Foreskin keratinocyte (primary cell): ENCODE measurements at places on chromosomes 1 and 21.

DNA sequence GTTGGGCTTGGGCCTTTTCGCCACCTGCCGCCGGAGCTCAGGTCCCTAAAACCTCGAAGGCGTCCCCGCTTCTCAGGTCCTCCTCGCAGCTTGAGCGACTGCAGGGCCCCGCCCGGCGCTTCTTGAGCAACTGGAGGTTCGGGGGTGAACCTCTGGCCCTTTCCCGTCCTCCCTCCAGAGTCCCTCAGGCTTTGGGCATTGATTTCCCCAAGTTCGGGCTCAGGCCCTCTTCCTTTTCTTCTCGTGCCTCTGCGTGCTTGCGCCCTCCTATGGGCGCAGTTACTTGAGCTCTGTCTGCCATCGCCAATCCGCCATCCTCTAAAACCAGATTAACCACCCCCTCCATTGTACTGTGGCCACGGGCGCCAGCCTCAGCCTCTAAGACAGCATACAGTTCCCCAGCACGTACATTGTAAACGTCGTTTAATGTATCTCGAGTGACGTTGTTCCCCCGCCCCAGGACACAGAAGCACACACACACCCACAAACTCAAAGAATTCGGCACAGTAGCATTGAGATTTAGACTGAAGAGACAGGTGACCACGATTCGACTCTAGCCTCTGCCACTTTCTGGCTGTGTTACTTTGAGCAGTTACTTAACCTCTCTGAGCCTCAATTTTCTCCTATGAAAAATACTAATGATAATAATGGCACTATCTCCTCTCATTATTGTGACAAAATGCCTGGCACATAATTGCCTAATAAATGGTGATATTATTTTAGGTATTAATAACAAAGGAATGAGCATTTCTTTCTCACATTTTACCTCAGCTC lies 22.6 kb downstream of the BTG2 start:
- no peak for DNase-seq

- DNase-seq, result peak; percentile 83
Observed at GRCh38 chr1:205301205-205301821, 20.2 kb downstream of the NUAK2 start.

GRCh38 chr1:109267743-109268300 lies 15.1 kb downstream of the PSRC1 start:
- no peak for DNase-seq

DNA sequence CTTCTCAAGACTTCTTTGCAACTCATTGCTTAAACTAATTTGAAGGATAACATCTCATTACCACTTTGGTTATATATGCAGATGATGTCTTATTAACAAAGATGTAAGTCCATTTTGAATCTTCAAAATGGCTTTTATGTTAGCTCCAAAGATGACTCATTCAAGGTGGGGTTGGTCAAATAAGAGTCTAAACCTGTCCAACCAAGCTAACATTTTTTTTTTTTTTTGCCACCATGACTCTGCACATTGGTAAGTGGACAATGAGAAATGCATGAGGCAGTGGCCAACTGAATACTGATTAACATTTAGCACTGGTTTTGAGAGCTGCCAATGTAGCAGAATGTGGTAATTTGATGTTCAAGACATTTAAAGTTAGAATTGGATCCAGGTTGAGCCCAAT lies 278 bp upstream of the KRTAP27-1 start:
- DNase-seq, result no peak

DNA sequence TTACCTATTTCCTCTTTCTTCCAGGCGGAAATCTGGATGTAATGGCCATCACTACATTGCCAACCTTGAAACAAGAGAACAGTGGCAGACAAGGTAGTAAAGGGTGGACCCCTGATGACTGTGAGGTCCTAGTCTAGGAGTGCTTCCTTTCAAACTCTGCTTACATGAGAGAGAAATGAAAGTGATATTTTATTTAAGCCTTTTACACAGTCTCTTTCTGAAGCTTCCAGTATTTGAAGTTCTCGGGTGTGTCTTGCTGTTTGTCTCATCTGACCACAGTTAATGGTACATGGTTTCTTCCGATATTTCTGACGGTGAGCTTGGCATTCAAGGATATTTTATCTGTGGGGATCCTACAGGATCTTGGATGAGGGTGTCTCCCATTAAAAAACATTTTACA lies 215.2 kb downstream of the SLC45A1 start:
- DNase-seq, result no peak

DNA sequence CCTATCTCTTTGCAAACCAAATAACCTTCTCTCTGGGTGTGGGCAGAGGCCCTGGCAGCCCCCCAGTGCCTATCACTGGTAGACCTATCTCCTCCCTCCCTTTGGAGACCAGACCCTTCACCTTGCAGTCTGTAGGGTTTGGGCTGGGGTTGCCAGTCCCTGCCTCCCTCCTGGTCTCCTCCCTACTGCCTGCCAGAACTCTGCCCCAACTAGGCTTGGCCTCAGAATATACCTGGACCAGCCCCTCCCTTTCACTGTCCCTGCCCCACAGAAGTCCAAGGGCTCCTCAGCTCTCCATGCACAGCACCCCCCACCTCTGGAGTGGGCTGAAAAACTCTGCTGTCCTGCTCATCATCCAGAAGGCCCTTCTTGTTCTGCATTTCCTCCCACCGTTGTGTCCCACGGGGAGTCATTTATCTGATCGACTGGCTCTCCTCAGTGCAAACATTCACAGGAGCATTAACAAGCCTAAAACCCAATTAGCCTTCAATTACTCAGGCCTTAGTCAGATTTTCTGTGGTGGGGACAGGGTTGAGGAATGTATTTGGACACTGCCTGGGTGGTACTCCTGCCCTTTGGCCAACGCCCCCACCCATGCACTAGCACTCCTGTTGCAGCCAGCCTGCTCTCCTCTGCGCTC lies 27.7 kb upstream of the DMBX1 start:
- DNase-seq, result no peak

DNA sequence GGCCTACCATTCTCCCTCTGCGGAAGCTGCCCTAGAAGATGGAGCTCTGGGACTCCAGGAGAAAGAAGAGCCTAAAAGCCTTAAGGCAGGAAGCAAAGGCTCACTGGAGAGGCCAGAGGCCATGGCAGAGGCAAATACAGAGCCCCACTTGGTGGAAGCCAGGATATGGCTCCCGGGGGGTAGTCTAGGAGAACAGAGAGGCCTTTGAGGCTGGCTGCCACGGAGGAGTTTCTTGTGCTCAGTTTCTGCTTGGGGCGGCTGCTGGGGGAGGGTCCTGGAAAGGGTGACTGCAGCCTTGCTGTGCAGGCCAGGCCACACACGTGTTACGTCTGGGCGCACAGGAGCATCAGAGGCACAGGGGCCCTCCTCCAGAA lies 5.4 kb downstream of the CC2D1B start:
- no peak for DNase-seq

GRCh38 chr1:24972221-24972914 lies 42.3 kb upstream of the RUNX3 start:
- DNase-seq, result peak; percentile 64

DNA sequence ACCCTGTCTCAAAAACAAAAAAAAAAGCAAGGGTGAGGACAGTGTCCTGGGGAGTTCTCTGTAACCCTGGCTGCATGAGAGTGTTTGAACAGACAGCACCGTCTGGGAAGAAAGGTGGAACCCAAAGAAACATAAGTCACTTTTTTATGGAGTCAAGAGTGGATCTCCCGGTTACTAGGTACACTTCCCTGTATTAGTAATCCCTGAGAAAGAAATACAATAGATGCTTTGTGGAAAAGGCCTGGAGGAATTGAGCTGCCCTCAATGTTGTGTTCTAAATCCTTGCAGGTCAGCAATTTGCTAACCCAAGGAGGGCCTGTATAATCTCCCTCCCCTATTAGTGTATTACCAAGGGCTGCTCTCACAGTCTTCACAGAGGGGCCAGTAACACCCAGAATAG lies 16.6 kb downstream of the DEGS1 start:
- DNase-seq, result no peak

DNA sequence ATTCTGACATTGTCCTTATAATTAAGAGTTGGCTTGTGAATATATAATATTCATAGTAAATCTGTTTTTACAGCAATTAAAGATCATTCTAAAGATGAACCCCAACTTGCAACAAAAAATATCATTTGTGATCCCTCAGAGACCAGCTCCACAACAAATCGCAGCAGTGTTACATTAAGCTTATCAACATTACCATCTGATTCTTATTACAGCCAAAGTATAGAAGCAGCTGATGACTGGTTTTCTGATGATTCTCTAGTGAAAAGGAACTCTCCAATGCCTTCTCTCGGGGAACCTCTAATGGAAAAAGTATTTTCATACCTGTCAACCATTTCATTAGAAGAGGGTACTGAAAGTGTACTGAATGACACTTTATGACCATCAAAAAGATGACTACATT lies 45.4 kb downstream of the C1orf185 start:
- no peak for DNase-seq

DNA sequence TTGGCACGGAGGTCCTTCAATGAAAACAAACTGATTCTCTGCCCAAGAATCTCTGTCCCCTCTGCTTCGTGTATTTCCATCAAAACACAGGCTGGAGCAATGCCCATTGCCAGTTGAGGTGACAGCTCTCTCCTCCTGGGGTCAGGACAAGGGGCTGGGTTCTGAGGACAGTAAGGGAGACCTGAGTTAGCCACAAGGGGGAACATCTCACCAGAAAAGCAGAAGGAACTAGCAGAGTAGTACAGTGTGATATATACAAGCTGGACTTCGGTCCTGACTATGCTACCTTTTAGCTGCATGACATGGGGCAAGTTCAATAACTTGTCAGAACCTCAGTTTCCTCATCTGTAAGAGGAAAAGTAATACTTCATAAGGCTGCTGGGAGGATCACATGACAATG lies 50.3 kb downstream of the SYT2 start:
- DNase-seq, result no peak

DNA sequence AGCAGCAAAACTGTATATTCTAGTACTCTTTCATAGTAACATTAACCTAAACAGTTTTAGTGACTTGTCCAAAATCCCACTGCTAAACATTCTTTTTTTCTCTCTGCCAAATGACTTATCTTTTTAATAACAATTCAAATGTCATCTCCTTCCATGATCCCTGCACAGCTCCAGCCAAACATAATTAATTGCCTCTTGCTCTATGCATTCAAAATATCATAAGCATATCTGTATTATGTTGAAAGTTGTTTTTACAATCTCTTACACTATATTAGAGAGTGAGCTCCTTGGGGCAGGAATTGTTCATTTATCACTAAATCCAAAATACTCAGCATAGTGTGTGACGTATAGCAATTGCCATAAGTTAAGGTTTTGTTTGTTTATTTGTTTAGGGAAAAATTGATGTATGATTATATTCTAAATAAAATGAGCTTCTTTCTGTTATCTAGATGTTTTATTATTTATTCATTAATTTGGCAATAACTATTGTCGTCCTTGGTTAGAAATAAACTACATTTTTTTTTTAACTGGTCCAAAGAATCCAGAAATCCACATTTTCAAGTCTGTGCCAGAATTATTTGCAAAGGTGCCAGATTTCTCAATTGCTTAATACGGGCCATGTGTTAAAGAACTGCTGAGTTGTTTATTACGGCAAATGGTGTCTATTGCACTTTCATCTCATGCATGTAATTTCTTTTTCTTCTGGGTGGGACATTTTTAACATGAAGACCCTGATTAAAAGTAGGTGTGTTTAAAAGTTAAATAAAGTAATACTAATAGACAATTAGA lies 577.2 kb upstream of the ZRANB2 start:
- DNase-seq, result no peak

DNA sequence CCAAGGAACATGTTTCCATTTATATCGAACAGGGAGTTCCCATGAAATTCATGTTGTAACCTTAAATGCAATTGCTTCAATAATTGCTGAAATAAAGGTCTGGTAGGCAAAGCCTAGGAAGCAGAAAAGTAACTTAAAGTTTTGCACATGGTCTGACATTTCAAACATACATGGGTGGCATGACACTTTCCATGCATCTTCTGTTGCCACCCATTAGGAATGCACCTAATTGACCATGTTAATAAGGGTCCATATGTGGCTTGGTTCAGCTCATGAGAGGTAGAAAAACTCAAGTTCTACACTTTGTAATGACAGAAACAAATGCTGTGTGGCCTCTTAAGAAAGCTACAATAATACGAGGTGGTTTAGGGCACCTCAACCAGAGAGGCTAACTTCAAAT lies 72.0 kb upstream of the GORAB start:
- no peak for DNase-seq

DNA sequence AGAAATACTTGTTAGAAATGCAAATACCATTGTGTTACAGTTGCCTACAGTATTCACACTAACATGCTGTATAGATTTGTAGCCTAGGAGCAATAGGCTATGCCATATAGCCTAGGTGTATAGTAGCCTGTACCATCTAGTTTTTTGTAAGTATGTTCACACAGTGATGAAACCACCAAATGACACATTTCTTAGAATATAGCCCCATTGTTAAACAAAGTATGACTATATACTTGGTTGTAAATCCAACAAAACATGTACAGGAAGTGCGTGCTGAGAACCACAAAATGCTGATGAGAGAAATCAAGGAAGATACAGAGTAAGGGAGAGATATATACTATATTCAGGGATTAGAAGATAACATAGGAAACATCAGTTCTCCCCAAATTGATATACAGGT lies 92.2 kb downstream of the POU2F1 start:
- DNase-seq, result peak; percentile 21

GRCh38 chr1:101854271-101854670 lies 142.5 kb downstream of the OLFM3 start:
- no peak for DNase-seq

DNA sequence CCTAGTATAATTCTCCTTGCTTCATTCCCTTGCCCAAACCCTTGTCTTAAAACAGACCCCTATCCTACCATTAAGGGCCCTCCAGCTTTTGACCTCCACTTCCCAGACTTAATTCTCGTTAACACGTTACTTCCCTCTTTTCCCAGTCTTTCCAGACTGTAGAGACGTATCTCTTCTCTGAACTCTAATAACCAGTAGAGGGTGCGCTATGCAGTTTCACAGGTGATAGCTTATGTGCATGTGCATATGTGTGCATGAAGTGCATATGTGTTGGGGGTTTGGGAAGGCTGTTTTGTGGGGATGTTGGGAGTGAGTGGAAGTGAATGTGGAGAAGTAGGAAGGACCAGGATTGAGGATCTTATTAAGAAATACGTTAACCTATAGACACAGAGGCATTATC lies 78.1 kb upstream of the CCDC190 start:
- DNase-seq, result no peak

- no peak for DNase-seq
Observed at GRCh38 chr1:162627662-162628296, 4.5 kb upstream of the DDR2 start.

GRCh38 chr1:205933671-205934618 lies 9.3 kb downstream of the SLC26A9 start:
- peak; percentile 63 for DNase-seq

DNA sequence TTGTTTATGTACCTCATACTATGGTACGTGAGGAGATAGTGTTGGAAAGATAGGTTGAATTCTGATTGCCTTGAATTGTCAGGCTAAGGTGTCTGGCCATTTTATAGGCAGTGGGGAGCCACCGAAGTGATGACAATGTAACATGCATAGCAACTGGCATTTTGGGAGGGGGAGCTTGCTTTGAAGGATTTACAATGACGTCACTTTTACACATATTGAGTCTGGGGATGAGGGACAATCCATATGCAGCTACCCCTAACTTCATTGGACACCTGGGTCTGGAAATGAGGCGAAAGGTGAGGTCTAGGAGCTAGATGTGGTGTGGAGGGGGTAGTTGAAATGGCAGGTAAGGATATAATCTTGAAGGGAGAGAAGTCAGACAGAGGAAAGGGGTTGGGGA lies 7.7 kb upstream of the CACNA1E start:
- DNase-seq, result no peak

- no peak for DNase-seq
Observed at GRCh38 chr1:36835696-36836095, 198.6 kb downstream of the GRIK3 start.

GRCh38 chr1:89088572-89088971 lies 23.6 kb upstream of the GBP1 start:
- no peak for DNase-seq

- DNase-seq, result no peak
Observed at GRCh38 chr1:218671573-218671972, 326.4 kb downstream of the TGFB2 start.
